HT1080 (cell line): ENCODE measurements at places on chromosomes 2 and 18.
A peak's percentile ranks its signal among the peaks of the same experiment; 100 is the strongest.

GRCh38 chr2:161839926-161840325 is 215.7 kb downstream of the SLC4A10 start:
- no peak for DNase-seq

- DNase-seq = no peak
These were observed 60.3 kb downstream of the INPP5D start for GRCh38 chr2:233120459-233120858.

GRCh38 chr2:5777131-5777535 is 84.9 kb downstream of the SOX11 start:
- DNase-seq = no peak

- DNase-seq = peak; percentile 62
These were observed 2.4 kb downstream of the LRRFIP1 start for GRCh38 chr2:237629739-237630138.

DNA sequence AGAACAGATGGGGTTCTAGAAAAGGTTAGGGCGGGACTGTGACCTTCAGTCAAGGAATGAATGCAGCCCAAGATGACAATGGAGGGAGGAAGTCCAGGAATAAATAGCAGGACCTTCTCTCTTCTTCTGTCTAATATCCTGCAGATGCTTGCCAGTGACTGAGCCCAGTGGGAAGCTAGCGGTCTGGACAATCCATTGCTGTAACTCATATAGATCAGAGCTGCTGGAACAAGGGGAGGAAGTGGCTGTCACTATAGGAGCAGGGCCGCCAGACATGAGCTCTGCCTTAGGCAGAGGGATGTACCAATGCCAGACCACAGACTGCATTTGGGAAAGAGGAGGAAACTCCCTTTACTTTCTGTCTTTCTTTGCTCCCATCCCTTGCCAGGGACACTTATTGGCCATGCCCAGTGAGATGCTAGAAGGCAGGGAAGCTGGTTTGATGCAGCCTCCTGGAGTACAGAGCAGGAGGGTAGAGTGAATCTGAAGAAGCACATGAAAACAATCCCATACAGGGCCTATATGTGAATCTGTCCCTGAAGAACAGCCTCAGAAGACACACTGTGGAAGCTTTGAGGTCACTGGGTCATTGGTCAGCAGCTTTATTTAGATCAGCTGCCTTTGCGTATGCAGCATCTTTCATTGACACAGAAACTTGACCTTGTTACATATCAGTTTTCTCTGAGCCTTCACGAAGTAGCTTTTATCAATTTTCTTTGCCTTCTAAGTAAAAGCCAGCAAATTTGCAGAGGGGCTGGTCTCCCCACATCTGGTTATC is 65.4 kb downstream of the CCDC85A start:
- DNase-seq = no peak

GRCh38 chr2:119544075-119544938 is at the start of gene CFAP221:
TSS of gene CFAP221 (plus strand) at chr2:119544449. CDS start at chr2:119546132, 1,683 bp downstream.
- peak; percentile 57 for DNase-seq

DNA sequence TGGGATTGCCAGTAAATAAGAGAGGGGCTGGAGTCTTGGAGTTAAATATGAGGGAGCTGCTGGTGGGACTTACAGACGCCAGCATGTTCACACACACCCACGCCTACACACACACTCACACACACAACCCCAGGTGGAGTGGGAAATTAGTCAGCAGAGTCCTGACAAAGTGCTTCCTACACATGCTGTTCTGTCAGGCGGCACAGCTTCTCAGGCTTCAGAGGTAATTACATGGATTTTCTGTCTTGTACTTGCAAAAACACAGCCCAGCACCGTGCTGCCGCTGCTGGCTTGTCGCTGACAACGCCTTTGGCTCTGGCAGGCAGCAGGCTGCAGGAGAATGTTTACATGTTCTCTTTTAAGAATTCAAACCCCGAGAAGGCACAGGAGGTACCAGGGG is 1186.3 kb upstream of the CELF4 start:
- no peak for DNase-seq

DNA sequence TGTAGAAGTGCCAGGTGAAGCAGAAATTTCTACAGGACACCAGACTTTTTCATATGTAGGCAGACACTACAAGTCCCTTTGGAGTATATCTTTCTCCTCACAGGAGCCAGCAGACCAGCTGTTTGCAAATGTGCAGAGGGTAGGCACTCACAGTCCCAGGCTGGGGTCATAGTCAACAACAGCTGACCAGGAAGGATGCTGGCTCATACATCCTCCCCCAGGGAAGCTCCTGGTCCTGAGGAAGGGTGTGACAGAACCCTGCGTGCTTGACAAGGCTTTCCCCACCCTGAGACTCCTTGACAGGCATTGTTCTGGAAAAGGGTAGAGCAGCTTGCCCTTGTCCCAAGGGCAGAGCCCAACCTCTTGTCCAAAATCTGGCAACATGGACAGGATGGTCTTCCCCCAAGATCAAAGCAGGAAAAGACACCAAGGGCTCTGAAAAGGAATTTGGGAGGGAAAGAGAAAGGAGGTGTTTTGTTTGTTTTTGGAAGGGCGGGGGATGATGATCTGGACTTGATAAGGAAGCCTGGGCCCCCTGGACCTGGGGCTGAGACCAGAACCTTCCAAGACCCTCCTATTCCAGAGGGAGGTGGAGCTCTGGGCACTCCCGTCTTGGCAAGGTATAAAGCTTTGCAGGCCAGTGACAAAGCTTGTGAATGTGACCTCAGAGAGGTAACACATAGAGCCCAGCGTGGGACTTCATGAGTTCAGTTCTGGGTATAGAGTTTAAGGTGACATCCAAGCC is 87.1 kb downstream of the GFPT1 start:
- peak; percentile 62 for DNase-seq

GRCh38 chr2:160294339-160294803 is 94.3 kb upstream of the ITGB6 start:
- DNase-seq = peak; percentile 79

DNA sequence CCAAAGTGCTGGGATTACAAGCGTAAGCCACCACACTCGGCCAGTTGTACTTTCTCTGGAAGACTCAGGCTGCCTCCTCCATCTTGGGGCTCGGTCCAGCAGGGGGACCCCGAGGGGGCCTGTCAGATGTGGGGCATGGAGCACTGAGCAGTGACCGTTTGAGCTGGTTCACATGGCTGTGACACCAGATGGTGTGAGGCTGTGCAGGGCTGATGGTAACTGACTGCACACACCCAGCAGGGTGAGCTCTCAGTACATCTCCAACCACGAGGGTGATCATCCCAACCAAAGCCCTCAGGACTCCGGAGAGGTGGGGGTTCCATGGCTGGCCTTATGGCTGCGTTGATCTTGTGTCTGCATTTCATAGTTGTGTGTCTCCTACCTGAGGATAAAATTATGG is 63.4 kb downstream of the FAM168B start:
- DNase-seq = no peak

DNA sequence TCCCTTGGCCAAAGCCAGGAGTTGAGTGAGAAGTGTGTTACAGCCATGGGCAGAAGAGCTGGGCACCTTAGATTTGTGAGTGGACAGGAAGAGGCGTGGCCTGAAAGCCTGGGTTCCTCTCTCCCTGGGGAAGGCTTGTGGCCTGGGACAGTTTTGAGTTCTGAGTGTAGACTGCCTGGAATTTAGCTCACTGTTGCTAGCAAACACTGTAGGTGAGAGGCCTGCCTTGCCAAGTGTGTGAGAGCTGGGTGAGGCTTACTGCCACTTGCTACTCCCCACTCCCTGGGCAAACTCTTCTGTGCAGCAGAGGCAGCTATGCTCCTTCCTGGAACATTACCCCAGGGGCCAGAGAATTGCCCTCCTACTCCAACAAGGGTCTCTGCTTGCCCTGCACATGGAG is 150.0 kb upstream of the GALNT5 start:
- DNase-seq = peak; percentile 25

DNA sequence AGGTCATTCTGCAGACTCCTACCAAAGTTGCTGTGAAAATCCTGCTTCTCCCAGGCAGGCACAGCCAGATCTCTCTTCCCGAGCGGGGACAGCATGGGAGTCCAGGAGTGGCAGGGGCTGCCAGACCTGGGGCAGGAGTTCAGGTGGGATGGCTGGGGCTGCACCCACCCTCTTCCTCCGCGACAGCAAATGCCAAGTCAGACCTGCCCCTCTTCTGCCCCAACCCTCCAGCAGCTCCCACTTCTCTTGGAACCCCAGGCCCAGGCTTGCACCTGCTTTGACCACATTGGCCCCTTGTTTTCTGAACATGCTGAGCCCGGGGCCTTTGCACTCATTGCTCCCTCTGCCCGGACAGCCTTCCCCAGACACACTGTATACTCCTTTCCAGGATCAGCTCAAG is 288.2 kb upstream of the HS6ST1 start:
- DNase-seq = no peak

- no peak for DNase-seq
These were observed 235.0 kb downstream of the LOXHD1 start for GRCh38 chr18:46421973-46422551.

GRCh38 chr18:62179213-62179612 is 7.6 kb downstream of the PIGN start:
- no peak for DNase-seq

GRCh38 chr18:74590671-74591070 is 7.0 kb upstream of the ZNF407 start:
- no peak for DNase-seq

DNA sequence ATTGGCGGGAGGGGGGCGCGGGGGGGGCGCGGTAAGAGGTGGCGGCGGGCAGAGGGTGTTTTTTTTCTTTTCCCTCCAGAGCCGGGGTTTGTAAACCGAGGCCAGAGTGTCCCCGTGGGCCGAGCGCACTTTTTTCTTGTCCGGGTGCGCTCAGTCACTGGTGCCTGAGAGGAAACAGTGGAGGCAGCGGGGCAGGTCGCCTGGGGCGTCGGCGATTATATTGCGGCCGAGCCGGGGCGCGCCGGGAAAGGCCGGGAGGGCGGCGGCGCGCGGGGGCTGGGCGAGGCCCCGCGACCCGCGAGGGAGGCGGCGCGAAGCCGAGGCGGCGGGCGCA is 275 bp downstream of the HOXD8 start:
- DNase-seq = no peak
